NCI-H510A treated with DMSO at 0.1 percent for 48 hours (cell line): ENCODE measurements at places on chromosomes 5 and 9.

GRCh38 chr5:129836321-129836720 is 67.9 kb upstream of the CHSY3 start:
- DNase-seq: no peak

- no peak for DNase-seq
Measured at GRCh38 chr9:112493393-112494137, 6.9 kb downstream of the KIAA1958 start.

- DNase-seq: no peak
Measured at GRCh38 chr5:113083481-113083880, 106.9 kb downstream of the DCP2 start.

DNA sequence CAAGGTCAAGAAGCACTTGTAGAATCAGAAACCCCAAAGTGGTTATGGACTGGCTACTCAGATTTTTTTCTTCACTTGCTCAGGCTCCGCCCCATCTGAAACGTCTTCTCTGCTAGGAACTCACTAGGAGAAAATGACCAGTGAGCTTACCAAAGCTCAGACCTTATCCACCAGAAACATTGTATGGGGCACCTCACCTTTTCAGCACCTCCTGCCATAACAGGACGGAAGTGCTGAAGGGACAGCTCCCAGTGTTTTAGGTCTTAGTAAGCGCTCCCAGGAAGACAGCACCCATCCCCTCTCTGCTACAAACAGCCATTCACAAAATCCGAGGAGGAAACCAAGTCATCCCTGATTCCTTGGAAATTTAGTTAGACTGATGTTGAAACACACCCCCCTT is 1.2 kb upstream of the GABRA1 start:
- no peak for DNase-seq

DNA sequence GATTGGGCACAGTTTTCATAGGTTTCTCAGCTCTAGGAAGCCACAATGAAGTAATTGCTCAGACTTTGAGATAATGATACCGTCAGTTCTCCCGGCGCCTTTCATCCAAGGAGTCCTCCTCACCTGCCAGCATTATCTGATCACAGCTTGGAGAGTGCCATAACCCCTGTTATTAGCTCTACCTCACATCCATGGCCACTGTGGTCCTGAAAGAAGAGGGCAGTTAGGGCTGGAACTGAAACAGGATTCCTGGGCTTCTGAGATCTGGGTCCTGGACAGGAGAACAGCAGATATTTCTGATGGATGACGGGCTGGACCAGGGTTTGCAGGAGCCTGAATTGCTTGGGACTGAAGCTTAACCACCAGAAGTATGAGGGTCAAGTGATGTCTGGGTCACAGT is 13.5 kb downstream of the RGS3 start:
- no peak for DNase-seq

DNA sequence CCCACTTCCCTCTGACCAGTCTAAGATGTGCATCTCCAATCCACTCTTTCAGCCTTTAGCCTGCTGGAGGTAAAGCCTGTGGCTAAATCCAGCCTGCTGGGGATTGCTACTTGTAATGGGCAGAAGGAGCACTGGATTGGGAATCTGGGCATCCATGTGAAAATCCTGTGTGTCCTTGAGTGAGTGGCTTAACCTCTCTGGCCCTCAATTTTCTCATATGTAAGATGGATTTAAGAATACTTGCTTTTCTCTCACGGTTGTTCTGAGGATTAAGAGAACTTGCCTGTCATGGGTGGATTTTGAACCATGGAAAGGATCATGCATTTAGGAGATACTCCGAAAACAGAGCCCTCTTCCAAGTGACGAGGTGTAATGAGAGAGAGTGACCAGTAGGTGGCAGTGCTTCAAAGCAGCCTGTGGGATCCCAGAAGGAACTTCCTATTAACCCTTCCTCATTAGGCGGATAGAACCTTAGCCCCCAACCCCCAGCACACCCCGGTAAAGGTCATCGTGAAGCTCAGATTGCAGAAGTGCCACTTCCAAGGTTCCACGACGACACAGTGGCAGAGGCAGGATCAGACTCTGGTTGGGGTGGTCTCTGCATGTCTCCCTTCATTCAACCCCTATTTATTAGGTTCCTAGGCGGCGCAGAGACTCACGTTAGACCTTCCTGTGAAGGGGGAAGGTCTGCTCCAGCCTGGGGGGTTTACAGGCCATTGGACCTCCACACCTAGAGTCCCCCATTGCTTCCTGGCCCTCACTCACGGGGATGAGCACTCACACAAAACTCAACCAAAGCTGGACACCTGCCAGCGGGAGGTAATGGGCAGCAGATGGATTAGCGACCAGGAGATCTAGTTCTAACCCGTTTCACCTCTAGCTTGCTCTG is 68.7 kb upstream of the ZNF618 start:
- peak; percentile 59 for DNase-seq

DNA sequence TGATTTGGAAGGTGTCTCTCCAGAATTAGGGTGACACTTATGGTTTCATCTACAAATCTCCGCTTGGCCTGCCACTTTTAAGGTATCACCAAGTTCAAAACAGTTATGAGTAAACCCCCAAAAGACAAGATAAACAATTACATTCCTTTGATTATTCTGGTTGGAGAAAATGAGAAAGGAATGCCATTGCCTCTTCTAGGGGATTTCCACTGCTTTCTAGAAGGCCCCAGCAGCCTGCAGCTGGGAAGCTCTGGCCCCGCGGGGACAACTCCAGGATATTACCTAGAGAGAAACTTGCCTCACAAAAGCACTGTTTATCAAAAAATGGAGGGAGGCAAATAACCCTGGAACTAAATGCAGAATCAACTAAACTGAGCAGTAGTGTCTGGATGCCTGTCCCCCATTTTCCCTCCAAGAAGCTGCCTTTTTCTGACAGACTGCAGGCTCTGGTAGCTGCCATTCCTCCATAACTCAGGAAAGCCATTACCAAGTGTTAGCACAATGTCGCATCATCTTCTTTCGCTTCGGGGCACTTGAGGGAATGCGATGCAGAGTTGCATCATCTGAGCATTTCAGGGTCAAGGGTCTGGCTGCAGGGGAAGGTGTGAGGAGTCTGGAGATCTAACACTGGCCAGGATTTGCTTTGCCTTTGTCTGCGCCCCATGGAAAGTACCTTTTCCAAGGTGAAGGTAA is 71.5 kb upstream of the PLPP6 start:
- DNase-seq: no peak

- DNase-seq: no peak
Measured at GRCh38 chr5:179410291-179411160, 65.3 kb upstream of the ADAMTS2 start.

DNA sequence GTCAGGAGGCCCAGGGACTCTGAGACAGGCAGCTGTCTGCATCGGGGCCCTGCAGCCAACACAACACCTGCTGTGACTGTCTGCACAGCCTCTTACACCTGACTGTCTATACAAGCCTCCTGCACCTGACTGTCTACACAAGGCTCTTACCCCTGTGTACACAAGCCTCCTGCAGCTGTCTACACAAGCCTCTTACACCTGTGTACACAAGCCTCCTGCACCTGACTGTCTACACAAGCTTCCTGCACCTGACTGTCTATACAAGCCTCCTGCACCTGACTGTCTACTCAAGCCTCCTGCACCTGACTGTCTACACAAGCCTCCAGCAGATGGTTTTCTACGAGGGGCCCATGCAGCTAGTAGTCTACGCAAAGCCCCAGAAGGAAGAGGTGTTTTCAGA is 18.6 kb downstream of the IRX2 start:
- DNase-seq: no peak

DNA sequence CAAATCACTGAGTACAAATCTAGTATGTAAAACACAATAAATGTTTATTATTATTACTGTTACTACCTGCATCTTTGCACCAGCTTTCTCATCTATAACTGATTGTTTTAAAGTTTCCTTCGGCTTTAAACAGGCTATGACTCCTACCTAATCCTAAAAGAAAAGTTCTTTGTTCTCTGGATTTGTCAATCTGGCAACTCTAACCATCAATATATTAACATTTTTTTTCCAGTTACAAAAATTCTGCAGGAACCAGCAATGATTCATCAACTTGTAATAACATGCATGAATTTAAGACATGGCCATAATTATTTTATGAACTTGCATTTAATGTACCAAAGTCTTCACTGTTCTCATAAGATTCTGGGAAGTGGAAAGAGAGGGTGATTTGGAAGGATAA is 228.5 kb downstream of the PIK3R1 start:
- DNase-seq: no peak

DNA sequence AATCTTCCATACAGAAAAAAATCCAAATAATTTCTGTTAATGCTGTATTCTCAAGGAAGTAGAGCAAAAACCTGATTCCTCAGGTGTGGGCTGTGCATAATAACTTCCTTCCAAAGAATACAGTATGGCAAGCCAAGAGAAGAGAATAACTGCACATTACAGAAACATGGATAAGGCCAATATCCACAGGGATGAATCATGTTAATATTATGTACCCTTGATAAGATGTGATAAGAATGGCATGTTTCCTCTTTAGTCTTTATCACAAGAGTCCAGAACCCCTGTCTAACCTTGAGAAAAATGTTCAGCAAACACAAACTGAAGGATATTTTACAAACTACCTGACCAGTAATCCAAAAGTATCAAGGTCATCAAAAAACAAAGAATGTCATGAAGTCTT is 795.8 kb downstream of the SEMA5A start:
- no peak for DNase-seq

GRCh38 chr5:76620166-76620565 is 3.0 kb downstream of the F2RL2 start:
- DNase-seq: no peak

GRCh38 chr5:136034984-136035383 is 6.2 kb downstream of the TGFBI start:
- DNase-seq: no peak

DNA sequence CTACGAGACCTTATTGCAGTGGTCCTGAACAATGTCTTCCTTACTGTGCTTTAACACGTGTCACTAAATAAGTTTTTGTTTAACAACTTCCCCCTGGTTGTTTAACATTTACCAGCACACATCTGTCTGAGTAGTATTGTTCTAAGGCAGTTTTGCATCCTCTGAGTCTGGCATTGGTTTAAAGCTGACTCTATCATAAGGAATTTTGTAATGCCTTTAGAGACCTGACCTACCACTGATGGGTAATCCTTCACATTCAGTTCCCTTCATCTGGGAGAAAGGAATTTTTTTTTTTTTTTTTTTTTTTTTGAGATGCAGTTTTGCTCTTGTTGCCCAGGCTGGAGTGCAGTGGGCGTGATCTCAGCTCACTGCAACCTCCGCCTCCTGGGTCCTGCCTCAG is 20.0 kb upstream of the PCAT7 start:
- DNase-seq: no peak

GRCh38 chr5:53063791-53064190 is 45.8 kb downstream of the MOCS2 start:
- DNase-seq: no peak

DNA sequence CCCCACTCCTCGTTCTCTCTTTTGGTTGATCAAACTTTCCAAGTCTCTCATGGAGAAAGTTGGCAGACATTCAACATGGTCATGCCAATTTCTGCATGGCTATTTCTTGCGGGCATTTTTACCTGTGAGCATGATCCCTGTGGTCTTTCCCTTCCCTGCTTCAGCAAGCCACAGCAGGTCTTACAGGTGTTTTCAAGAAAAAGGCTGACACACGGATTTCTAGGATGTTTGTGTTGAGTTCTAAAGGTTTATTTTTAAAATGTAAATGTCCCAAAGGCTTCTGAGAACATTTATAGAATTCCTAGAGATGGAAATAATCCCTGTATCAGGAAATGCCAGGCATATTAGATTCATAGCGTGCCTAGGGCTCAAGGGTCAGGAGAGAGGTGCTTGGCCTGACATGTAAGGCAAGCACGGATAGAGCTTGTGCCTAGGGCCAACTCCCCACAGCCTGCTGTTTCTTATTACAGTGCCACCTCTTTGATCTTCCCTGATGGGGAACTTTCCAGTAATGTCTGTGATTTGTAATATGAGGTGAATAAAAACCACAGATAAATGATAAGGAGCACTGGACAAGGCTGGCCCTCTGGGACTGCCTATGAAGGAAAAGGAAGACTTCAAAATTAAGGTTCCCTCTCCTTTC is 79.8 kb downstream of the MUSK start:
- DNase-seq: no peak

DNA sequence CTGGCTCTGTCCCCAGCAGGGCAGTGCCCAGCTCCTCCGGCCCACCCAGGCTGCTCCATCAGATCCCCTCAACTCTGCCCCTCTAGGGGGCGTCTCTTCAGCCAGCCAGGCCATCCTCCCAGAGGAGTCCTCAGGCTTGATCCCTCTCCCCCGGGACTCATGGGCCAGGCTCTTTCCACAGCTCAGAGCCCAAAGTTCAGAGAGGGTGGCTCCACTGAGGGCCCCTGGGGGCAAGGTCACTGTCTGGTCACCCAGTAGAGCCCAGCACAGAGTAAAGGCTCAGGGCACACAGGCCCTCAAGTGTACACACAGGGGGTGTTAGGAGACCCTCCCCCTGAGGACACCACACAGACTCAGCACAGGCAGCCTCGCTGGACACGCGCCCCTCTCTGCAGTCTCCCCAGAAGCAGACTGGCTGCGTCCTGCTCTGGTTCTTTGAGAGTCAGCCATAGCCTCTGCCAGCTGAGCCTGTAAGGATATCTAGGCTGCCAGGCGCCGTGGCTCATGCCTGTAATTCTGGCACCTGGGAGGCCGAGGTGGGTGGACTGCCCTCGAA is 64.8 kb downstream of the PAX5 start:
- DNase-seq: no peak

- DNase-seq: no peak
Measured at GRCh38 chr9:130872912-130873503, 23.6 kb downstream of the QRFP start.

DNA sequence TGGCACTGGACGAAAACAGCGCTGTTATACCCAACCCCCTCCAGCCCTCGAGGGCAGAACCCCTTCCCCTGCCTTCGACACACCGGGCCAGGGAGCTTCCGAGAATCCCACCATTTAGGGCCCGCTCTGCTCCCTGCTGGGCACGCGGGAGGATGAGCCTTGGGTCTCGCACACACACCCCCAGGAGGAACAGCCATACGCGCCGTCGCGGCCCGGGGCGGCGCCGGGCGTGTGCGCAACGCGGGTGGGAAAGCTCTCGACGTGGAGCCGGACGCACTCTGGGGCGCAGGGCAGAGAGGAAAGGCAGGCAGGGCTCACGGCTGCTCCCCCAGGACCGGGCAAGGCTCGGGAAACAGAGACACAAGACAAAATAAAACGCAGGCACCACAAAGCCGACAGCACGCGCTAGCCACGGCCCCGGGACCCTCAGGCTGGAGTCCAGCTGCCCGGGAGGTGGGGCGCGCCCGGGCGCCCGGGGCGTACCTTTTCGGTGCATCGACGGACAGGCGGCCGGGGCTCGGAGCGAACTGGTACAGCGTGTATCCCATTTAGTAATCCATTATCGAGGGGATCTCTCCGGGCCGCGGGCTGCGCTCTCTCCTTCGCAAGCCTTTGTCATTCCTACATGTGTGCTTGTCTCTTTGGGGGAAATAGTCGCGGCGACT is 789 bp downstream of the SEMA6A start:
- DNase-seq: no peak

DNA sequence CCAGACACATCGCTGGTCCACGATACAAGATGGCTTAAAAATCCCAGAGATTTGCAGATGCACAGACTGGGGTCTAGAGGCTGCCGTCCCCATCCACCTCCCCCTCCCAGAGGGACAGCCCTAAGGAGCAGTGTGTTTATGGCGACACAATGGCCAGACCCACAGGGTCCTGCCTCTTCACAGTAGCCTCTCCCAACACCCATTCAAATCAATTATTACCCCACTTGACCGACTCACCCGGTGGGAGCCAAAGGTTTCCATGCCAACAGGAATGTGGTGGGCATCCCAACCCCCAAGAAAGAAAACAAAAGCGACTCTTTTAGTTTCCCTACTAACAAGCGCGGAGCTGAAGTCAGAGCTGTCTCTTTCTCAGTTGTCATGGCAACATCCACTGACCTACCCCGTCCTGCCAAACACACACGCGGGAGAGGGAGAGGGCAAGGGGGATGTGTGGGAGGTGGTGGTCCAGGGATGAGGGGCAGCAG is 209.0 kb downstream of the TTLL11 start:
- DNase-seq: no peak
